SJSA1 (cell line): ENCODE measurements at places on chromosomes 4 and X.

DNA sequence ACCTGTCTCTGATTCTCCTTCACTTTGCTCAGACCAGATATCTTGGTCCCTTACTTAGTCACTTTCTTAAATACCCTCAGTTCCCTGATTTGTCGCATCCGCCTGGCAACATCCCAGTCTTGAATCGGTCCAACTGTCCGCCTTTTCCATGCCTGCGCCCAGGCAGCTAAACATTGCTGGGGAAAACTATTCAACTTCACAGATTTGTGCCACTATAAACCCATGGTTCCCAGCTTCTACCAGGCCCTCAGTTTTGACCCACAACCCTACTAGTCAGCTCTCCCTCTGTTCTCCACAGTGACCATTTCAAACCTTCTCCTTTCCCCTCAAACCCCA lies 451 bp upstream of the FGD1 start:
- H3K4me1 ChIP-seq = peaks cover 15% of the 10 kb centered on the region
- H3K36me3 ChIP-seq = no peaks in the 10 kb centered on the region
- no peaks in the 10 kb centered on the region for H3K27me3 ChIP-seq
- peak; percentile 3 for DNase-seq

DNA sequence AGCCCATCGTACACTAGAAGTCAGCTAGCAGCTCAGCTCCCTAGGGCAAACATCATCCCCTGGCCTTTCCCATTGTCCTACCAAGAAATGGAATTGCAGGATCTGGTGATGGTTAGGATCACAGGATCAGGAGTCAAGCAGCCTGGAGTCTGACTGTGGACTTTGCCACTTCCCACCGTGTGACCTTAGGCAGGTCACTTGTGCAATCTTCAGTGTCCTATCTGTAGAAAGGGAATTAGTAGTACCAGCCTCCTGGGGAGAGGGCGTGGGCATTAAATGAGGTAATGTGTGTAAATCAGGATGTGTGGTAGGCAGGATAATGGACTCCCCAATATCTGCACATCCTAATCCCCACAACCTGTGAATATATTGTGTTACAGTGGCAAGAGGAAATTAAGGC lies 38.6 kb upstream of the APLN start:
- peaks cover 8% of the 10 kb centered on the region for H3K4me1 ChIP-seq
- no peak overlapping the region for H3K4me3 ChIP-seq
- DNase-seq = no peak

DNA sequence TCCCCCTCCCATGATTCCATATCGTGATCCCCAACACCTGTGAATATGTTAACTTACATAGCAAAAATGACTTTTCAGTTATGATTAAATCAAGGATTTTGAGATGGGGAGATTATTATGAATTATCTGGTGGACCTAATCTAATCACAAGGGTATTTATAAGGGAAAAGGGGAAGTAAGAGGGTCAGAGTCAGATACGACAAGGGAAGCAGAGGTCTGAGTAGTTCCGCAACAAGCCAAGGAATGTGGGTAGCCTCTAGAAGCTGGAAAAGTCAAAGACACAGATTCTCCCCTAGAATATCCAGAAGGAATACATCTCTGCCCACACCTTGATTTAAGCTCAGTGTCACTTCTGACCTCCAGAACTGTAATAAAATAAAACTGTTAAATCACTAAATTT lies 1.0 kb upstream of the IL13RA1 start:
- peaks cover 4% of the 10 kb centered on the region; the same call in 1 of the 2 replicates for H3K36me3 ChIP-seq
- peaks cover 22% of the 10 kb centered on the region for H3K4me1 ChIP-seq
- no peak overlapping the region for H3K27ac ChIP-seq
- no peaks in the 10 kb centered on the region for H3K27me3 ChIP-seq
- no peak overlapping the region for H3K4me3 ChIP-seq
- DNase-seq = no peak

- H3K4me3 ChIP-seq = no peak overlapping the region
- no peaks in the 10 kb centered on the region for H3K27me3 ChIP-seq
- peaks cover 31% of the 10 kb centered on the region for H3K4me1 ChIP-seq
- no peak overlapping the region for H3K27ac ChIP-seq
These were observed 7.8 kb downstream of the LNX1 start for GRCh38 chr4:53583513-53583912.

DNA sequence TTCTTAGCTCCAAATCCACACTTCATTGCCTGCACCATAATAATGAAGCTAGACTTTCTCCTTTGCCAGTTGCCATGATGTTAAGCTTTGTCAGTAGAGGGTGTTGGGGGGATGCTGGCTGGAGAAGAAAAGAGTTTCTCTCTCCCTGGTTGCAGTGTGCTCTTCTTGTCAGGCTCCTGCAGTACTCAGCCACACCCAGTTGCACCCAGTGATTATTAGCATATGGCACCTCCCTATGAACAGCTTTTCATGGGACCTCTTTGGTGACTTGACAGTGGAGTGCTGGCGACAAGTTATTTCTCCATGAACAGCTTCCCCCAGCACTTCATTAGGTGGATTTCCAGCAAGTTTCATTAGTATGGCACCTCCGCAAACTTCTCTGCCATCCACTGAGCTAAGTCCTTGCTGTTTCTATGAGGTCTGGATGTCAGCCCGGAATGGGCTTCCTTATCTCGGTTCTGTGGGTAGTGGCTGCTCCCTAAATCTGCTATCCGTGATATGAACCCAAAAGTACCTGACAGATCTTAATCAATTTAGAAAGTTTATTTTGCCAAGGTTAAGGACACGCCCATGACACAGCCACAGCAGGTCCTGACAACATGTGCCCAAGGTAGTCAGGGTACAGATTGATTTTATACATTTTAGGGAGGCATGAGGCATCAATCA lies 18.8 kb upstream of the OTUD4 start:
- no peaks in the 10 kb centered on the region for H3K4me1 ChIP-seq
- H3K36me3 ChIP-seq = no peaks in the 10 kb centered on the region
- H3K27me3 ChIP-seq = no peaks in the 10 kb centered on the region
- H3K27ac ChIP-seq = no peak overlapping the region
- H3K4me3 ChIP-seq = no peak overlapping the region
- no peak for DNase-seq

GRCh38 chr4:182449186-182449929 lies 206.2 kb downstream of the TENM3 start:
- DNase-seq = peak; percentile 33
- peaks cover 14% of the 10 kb centered on the region for H3K4me1 ChIP-seq
- peak overlapping the region; percentile 81 for H3K4me3 ChIP-seq
- H3K36me3 ChIP-seq = no peaks in the 10 kb centered on the region

DNA sequence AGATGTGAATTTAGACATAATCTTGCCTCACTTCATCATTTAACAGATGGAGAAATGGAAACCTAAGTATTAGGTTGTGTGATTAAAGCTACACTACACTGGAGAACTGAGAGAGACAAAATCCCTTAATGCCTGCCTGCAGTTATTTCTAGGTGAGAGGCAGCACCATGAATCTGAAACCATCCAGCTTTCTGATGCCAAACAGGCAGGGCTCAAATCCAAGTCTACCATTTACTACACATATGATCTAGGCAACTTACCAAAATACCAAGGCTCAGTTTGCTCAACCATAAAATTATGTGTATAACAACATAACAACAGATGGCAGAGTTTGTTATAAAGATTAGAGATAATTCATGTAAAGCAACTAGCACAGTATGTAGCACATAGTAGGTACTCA lies 38.7 kb downstream of the GABRA4 start:
- no peaks in the 10 kb centered on the region for H3K27me3 ChIP-seq
- H3K36me3 ChIP-seq = no peaks in the 10 kb centered on the region
- H3K4me1 ChIP-seq = no peaks in the 10 kb centered on the region
- H3K4me3 ChIP-seq = no peak overlapping the region
- DNase-seq = no peak
- H3K27ac ChIP-seq = no peak overlapping the region

GRCh38 chr4:174714393-174715211 lies 114.4 kb downstream of the GLRA3 start:
- no peaks in the 10 kb centered on the region for H3K36me3 ChIP-seq
- no peak overlapping the region for H3K27ac ChIP-seq
- 0 out of 2 replicates have a peak, but pooled peaks cover 3% of the 10 kb centered on the region for H3K27me3 ChIP-seq
- H3K4me3 ChIP-seq = no peak overlapping the region
- DNase-seq = peak; percentile 48

- peak within 1 kb of the TSS; percentile 82 for H3K4me3 ChIP-seq
- H3K4me1 ChIP-seq = no peaks in the 10 kb centered on the region
- H3K27me3 ChIP-seq = no peaks in the 10 kb centered on the region
- H3K36me3 ChIP-seq = peaks cover 6% of the 10 kb centered on the region; the same call in 1 of the 2 replicates
These were observed at the start of gene EOLA2 for GRCh38 chrX:149938427-149938880. Gene EOLA2 (minus strand): TSS chrX:149938491. CDS start chrX:149933874, 4,617 bp downstream.

DNA sequence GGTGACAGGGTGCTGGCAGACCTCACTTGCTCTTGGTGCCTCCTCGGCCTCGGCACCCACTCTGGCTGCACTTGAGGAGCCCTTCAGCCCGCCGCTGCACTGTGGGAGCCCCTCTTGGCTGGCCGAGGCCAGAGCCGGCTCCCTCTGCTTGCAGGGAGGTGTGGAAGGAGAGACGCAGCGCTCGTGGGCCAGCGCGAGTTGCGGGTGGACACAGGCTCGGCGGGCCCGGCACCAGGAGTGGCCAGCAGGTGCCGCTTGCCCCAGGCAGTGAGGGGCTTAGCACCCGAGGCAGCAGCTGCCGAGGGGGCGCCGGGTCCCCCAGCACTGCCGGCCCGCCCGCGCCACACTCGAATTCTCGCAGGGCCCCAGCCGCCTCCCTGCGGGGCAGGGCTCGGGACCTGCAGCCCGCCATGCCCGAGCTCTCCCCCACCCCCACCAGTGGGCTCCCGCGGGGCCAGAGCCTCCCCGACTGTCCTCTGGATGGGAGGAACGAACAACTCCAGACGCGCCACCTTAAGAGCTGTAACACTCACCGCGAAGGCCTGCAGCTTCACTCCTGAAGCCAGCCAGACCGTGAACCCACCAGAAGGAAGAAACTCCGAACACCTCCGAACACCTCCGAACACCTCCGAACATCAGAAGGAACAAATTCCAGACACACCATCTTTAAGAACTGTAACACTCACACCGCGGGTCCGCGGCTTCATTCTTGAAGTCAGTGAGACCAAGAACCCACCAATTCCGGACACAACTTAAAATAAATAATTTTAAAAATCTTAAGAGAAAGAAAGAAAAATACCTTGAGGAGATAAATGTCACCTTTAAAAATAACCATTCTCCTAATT lies 311.1 kb upstream of the SLC7A11 start:
- H3K4me1 ChIP-seq = no peaks in the 10 kb centered on the region
- no peaks in the 10 kb centered on the region for H3K27me3 ChIP-seq
- no peak overlapping the region for H3K27ac ChIP-seq
- no peak for DNase-seq
- H3K4me3 ChIP-seq = no peak overlapping the region

GRCh38 chr4:71243091-71243833 lies 95.6 kb upstream of the SLC4A4 start:
- H3K4me3 ChIP-seq = no peak overlapping the region
- DNase-seq = no peak
- no peaks in the 10 kb centered on the region for H3K27me3 ChIP-seq
- H3K36me3 ChIP-seq = no peaks in the 10 kb centered on the region
- no peak overlapping the region for H3K27ac ChIP-seq

GRCh38 chrX:1599791-1600405 lies 8.5 kb downstream of the AKAP17A start:
- H3K27me3 ChIP-seq = no peaks in the 10 kb centered on the region
- H3K36me3 ChIP-seq = peaks cover 83% of the 10 kb centered on the region
- no peak overlapping the region for H3K27ac ChIP-seq
- no peak for DNase-seq

- no peak for DNase-seq
- H3K27ac ChIP-seq = no peak overlapping the region
- no peaks in the 10 kb centered on the region for H3K27me3 ChIP-seq
- no peaks in the 10 kb centered on the region for H3K36me3 ChIP-seq
- no peak overlapping the region for H3K4me3 ChIP-seq
- no peaks in the 10 kb centered on the region for H3K4me1 ChIP-seq
These were observed 86.2 kb downstream of the MAD2L1 start for GRCh38 chr4:119980456-119980855.

DNA sequence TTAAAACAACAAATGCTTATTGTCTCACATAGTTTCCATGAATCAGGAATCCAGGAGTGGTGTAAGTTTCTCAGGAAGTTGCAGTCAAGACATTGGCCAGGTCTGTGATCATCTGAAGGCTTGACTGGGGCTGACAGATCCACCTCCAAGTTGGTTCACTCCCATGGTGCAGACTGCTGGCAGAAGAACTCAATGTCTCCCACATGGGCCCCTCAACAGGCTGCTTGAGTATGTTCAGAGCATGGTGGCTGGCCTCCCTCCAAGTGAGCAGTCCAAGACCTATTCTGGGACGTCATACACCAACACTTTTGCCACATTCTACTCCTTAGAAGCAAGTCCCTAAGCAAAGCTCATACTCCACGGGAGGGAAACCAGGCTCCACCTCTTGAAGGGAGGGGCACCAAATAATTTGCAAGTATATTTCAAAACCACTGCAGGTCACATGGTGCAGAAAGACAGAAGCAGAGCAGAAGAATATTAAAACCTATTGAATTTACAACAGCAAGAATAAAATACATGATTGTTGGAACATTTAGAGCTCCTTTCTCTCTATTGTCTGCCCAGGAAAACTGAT lies 35.3 kb downstream of the LGI2 start:
- no peak overlapping the region for H3K27ac ChIP-seq
- no peaks in the 10 kb centered on the region for H3K4me1 ChIP-seq
- no peak for DNase-seq
- no peaks in the 10 kb centered on the region for H3K36me3 ChIP-seq
- H3K4me3 ChIP-seq = no peak overlapping the region

- no peak for DNase-seq
- no peaks in the 10 kb centered on the region; the same call in 1 of the 2 replicates for H3K4me1 ChIP-seq
- H3K4me3 ChIP-seq = peak overlapping the region; percentile 73
- H3K27ac ChIP-seq = peak overlapping the region; percentile 60; the same call in 1 of the 2 replicates
- no peaks in the 10 kb centered on the region for H3K27me3 ChIP-seq
These were observed 685 bp downstream of the COMMD8 start for GRCh38 chr4:47462799-47463234.

DNA sequence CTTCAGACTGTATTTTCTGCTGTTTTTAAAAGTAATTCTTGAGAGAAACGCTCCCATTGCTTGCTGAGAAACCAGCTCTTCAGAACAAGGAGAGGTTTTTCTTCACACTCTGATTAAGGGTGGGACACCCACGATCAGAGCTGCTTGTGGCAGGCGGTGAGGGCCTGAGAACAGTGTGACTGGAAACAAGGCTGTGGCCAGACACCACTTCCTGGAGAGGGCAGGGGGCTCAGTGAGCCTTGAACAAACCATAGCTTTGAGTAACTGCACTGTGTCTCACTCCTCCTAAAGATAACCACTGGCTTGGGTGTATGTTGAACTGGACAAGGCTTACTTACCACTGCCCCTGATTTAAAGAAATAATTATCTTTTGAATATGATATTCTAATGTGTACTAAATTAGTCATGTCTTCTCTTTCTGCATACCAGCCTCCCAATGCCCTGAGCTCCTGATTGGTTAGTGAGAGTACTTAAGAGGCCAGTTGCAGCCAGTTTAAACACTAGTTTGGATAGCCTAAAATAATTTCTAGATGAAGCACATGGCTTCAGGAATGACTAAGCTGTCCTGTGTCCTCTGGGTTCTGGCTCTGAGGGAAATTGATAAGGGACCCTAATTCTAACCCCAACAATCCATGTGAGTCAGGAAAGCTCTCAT lies 3.7 kb upstream of the GPR82 start:
- no peaks in the 10 kb centered on the region for H3K36me3 ChIP-seq
- no peaks in the 10 kb centered on the region for H3K4me1 ChIP-seq

- no peaks in the 10 kb centered on the region for H3K4me1 ChIP-seq
- no peak for DNase-seq
- no peaks in the 10 kb centered on the region for H3K27me3 ChIP-seq
- no peak overlapping the region for H3K27ac ChIP-seq
- H3K36me3 ChIP-seq = no peaks in the 10 kb centered on the region
These were observed 23.5 kb upstream of the DUSP9 start for GRCh38 chrX:153623310-153624029.
